Activated CD4-positive, alpha-beta T cell treated with anti-CD3 and anti-CD28 coated beads for 48 hours (primary cell): ENCODE measurements at places on chromosomes 3 and 15.

DNA sequence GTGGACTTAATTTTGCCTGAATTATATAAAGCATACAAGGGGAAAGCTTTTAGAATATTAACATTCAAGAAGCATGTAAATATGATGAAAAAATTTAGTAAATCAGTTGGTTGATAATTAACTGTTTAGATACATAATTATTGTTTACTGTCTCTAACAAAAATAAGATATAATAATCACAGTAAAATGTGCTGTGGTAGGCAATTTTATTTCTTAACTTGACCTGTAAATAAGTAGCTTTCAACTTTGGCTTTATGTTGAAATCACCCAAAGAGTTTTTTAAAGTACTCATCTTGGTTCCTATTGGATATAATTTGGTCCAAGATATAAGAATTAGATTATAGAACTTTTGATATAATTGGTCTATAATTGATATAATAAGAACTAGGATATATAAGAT, 1374.5 kb downstream of the NSUN3 start:
- no peak for DNase-seq

- DNase-seq, result no peak
Measured at GRCh38 chr3:127367593-127367992, 79.7 kb upstream of the PRR20G start.

- no peak for DNase-seq
Measured at GRCh38 chr3:11201251-11202019, 47.1 kb downstream of the HRH1 start.

DNA sequence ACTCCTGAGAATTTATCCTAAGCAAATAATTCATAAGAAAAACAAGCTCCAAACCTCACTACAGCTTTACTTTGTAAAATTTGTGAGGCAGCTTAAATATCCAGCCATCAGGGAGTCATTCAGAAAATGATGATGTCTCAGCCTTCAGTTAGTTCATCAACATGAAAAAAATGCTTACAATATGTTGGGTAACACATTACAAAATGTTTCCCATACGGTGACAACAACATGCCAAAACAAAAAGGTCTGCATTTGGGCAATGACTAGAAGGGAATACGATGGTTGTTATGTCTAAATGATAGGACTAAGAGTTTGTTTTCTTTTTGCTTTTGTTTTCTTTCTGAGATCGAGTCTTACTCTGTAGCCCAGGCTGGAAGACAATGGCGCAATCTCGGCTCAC, 47.0 kb upstream of the CFAP161 start:
- no peak for DNase-seq

DNA sequence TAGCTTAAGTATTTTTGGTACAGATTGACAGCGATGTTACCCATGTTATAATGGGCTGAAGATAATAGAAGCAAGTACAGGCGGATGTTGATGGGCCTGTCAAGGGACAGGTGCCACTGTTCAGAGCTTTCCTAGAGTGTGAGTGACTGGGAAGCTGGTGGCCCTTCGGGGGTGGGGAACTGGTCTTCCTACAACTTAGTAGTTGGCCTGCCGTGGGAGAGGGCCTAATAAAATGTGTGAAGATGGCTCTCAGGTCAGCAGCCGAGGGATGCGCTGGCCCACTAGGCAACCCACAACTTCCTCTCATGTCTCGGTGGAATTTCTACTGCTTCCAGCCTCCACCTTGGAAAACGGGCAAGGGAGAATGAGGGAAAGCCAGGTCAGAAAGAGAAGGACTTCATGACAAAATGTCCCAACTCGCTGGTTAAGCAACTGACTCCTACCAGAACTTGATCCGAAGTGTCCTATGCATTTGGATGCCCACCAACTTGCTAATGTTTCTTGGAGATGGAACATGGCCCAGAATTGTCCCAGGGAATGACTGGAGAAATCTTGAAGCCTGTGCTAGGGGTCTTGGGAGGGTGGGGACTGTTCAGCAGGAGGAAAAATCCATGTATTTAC, 1.4 kb downstream of the GYG1 start:
- no peak for DNase-seq

DNA sequence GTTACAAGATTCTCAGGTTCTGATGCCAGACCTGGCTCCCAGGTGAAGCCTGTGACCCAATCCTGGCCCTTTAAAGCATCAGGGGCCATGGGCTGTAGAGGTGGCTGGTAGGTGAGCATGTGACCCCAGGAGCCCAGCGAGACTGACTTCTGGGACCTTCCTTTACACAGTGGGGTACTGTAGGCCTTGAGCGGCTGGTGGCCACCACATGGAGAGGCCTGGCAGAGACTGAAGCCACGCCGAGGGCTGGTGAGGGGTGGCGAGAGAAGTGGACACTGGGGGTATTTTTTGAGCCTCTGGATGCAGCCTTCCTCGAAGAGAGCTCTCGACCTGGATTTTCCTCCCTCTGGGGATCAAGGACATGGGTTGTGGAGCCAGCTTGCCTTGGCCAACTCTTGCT, 71.2 kb upstream of the ITGA11 start:
- DNase-seq, result no peak

DNA sequence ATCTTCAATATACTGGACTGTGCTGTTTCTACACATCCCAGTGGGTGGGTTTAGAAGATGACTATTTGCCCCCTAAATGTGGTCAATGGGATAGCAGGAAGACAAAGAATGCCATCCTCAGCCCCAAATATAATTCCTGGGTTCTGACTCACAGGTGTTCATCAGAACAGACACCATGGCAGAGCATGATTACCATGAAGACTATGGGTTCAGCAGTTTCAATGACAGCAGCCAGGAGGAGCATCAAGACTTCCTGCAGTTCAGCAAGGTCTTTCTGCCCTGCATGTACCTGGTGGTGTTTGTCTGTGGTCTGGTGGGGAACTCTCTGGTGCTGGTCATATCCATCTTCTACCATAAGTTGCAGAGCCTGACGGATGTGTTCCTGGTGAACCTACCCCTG, 3.0 kb downstream of the CXCR6 start:
- DNase-seq, result no peak

DNA sequence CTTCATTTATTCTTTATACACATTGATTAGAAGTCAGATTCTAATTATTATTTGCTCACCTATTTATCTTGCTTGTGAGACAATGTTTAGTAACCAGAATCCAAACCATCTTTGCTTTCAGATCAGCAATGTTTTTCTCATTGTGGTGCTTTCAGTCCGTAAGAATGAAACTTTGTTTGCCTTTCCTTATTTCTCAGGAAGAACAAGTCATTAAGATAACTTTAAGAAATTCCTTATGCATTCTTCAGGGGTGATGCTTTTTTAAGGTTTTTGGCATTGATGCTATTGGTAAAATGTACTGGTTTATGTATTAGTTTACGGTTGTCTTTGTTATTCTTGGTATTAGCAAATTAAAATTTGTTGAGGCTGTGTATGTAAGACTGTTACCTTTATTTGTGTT, 120.8 kb upstream of the POU1F1 start:
- DNase-seq, result no peak

- peak; percentile 60 for DNase-seq
Measured at GRCh38 chr15:55221090-55222011, 24.6 kb upstream of the RSL24D1 start.

- no peak for DNase-seq
Measured at GRCh38 chr3:186965141-186965879, 35.0 kb downstream of the ST6GAL1 start.

DNA sequence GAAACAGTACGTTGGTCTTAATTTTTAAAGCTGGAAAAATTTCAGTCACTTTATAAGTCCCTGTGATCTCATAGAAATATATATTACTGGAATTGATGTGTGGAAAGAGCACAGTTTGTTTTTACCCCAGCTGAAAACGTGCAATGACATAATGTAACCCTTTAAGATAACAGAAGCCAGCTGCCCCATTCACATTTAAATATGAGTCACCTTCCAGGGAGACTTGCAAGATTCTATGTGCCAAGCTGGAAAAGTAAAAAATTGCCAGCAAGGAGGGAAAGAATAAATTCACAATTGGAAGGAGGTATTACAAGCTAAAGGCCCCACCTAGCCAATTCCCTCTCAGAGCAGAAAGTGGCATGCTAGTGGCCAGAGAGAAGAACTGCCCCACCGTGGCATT, 50.2 kb downstream of the SAMMSON start:
- no peak for DNase-seq

GRCh38 chr15:88258093-88258641, 1.6 kb upstream of the NTRK3 start:
- peak; percentile 42 for DNase-seq

DNA sequence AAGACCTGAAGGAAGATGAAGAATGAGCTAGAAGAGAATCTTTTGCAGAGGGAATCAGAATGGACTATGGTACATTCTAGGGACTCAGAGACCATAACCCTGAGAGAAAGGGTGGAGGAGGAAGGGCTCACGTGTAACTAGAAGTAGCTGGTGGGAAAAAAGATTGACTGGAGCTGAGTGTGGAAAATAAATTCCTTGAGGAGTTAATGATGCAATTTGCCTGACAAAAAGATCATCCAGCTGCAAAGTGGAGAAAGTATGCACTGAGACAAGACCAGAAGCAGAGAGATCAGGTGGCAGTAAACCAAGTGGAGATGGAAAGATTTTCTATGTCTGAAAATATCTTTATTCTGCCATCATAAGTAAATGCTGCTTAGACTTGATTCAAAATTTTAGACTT, 52.9 kb upstream of the TBL1XR1 start:
- no peak for DNase-seq

DNA sequence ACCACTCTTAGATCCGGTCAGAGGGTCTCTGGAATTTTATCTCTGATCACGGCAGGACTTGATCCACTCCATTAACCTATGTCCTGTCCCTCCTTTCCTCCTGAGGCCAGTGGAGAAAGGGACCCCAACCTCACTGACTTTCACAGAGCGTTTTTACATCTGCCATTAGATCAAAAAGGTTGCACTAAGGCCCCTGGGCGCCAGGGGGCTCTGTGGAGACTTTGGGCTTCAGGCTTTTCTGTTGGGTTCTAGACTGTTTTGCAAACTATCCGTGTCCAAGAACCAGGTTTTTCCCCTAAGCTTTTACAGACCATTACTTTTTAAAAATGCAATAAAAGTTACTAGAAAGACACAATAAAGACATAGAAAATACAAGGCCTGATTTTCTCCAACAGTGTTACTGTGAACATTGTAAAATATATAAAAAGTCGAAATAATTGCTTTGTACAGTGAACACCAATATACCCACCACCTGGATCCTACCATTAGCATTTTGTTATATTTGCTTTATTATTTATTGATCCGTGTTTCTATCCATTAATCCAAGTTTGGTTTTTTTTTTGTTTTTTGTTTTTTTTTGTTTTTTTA, 159.7 kb downstream of the POLR2M start:
- DNase-seq, result peak; percentile 72

DNA sequence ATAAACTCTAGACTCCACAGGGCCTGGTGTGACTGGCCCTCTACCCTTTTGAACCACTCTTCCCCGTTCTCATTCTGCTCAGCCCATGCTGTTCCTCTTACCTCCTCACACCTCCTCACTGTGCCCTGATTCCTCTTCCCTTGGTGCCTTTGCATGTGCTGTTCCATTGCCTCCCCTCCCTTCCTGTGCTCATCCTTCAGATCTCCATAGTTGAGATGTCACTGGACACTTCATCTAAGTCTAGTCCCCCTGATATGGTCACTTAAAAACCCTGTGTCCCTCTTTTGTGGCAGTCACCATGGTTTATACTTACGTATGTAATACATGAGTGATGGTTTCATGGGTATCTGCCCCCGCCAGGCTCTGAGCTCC, 69.8 kb downstream of the LSM3 start:
- no peak for DNase-seq

DNA sequence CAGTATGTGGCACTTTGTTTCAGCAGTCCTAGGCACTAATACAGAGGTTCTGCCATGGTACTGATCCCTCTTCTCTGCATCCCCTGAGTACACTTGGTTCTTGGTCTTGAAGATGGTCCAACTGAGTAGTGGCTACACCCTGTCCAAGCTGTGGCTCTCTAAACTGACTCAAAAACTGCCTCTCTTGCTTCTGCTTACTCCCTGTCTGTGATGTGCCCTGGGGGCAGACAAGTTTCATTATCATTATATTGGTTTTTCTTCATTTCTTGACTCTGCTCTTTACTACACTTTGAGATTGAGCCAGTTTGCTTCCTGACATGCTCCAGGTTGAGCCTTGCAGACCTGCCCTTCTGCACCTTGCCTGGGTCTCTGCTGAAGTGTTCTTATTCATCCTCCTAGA, 18.9 kb upstream of the ST3GAL6 start:
- no peak for DNase-seq

- DNase-seq, result peak; percentile 96
Measured at GRCh38 chr3:14431917-14432834, 29.8 kb downstream of the SLC6A6 start.

- DNase-seq, result no peak
Measured at GRCh38 chr15:63905558-63906265, 72.0 kb upstream of the HERC1 start.

GRCh38 chr15:88714782-88715372, 76.1 kb downstream of the ISG20 start:
- no peak for DNase-seq

- no peak for DNase-seq
Measured at GRCh38 chr15:95192923-95193322, 961.6 kb downstream of the MCTP2 start.

DNA sequence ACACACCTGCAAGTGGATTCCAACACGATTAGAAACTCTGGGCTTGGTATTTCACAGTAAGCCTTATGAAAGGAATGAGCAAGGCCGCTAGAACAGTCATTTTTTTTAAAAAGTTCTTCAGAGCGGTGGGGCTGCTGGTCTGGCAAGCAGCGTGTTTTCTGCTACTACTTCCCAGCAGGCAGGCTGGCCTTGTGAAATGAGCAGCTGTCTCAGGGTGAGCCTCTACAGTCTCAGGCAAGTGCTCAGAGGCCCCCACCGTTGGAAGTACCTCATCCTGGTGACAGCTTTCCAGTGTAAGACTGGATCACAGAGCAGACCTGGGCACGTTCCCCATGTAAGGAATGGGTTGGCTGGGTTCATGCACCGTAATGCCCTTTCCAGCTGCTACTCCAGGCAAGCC, 119.2 kb downstream of the LRIG1 start:
- no peak for DNase-seq
